ENCODE measurements at places on chromosomes 5 and 9.

DNA sequence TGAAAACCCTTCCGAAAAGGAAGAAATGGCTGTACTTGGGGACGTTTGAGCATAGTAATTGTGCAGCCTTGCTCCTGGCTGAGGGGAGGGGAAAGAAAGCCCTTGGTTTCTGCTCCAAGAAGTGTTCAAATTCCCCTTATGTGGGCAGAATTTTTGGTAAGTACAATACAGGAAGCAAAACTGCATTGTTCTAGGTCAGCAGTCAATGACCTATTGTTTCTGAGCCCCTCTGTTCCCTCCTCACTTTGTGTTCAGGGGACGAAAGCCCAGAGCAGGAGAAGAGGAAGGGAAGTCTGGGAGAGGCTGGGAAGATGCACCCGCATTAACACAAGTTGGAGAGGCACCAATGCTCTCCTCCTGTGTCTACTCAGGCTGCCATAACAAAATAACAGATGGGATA, 11.9 kb downstream of the BASP1 start:
- no peak for DNase-seq

DNA sequence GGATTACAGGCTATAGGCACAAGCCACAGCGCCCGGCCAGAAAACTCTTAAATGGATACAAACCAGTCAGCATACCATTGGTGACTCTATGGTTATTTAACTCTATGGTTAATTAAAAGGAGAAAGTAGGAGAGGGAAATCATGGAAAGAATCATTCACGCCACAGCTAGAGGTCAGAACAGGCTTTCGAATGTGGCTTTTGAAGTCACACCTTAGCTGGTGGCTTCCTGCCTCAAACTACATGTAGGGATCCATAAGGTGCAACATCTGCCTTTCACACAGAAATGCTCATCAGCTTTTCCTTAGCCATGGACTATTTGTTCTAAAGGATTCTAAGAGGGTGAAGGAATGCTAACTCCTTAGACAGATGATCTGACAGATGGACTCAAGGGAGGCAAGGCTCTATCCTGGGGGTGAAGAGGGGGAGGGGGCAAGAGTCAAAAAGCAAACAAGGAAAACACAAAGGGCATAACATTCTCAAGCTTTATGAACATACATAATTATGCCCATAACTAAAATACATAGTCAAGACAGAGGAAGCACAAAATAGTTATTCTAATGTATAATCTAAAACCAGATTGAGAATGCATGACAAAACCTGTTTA, 130.9 kb downstream of the EFNA5 start:
- DNase-seq, result no peak

- DNase-seq, result no peak
These were observed 66.2 kb downstream of the NDST1 start for GRCh38 chr5:150573867-150574817.

GRCh38 chr5:116275282-116275681, 190.5 kb downstream of the COMMD10 start:
- no peak for DNase-seq

- DNase-seq, result no peak
These were observed 30.1 kb upstream of the AUH start for GRCh38 chr9:91391818-91392217.

DNA sequence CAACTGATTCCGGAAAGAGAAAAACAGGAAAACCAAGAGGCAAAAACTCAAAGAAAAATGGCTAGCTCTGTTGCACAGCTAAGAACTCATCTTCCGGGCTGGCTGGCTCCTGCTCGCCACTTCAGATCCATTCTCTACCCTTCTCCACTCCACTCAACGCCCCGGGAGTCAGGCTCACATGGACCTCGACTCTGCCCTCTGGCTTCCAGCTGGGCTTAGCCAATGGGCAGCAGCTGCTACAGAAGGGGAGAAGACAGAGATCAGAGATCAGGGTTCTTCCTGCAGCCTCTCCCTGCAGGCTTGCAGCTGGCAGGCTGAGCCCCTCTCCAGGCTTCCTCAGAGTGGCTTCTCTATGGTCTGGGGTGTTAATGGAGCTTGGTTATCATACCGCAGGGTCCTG, 187.5 kb downstream of the MED10 start:
- DNase-seq, result no peak

GRCh38 chr5:151243564-151243963, 9.4 kb upstream of the GM2A start:
- no peak for DNase-seq

GRCh38 chr5:92694067-92694466, 887.0 kb downstream of the NR2F1-AS1 start:
- DNase-seq, result no peak
